ENCODE measurements at places on chromosomes 11 and 22.

DNA sequence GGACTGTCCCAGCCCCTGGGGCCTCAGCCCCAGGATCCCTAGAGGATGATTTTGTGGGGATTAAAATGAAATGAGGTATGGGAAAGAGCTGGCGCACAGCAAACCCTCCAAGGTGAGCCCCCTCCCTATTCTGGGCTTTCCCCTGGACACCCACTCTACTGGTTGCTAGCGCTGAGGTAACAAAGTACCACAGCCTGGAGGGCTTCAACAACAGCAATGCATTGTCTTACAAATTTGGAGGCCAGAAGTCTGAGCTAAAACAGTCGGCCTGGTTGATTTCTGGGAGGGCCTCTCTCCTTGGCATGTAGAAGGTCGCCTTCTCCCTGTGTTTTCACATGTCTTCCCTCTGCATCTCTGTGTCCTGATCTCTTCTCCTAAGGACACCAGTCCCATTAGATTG, 913.6 kb downstream of the NTM start:
- no peak for DNase-seq

DNA sequence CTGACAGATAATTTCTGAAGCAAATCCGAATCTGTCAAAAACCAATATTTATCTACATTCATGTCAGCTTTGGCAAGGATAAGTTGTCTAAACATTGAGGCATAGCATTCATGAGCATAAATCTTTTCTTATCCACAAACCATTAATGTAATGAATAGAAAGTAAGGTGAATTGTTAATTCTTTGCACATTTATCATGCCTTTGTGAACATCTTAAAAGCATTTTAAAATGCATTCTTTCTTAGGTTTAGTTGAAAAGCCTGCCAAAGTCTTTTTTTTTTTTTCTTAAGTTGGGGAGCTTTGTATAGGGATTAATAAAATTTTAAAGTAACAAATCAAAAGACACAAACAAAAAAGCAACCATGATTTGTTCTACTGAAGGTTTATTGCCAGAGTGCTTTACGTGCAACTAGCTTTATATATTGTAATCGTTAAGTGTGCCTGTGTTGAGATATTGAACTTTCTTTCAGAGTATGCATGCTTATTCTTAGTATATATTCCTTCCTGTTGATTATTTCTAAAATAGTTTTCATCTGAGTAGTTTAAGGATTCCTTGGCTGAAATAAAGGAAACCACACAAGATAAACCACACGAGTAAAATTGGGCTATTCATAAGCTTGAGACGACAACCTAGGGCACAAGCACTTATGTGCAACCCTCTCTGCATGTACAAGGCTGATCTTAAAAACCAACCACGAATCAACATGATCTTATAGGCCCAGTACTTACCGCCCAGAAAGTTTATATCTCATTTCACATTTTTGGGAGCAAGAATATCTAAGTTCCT, 1110.9 kb upstream of the CNTN5 start:
- DNase-seq = no peak

- no peak for DNase-seq
Measured at GRCh38 chr11:71242391-71242790, 10.0 kb downstream of the SHANK2 start.

DNA sequence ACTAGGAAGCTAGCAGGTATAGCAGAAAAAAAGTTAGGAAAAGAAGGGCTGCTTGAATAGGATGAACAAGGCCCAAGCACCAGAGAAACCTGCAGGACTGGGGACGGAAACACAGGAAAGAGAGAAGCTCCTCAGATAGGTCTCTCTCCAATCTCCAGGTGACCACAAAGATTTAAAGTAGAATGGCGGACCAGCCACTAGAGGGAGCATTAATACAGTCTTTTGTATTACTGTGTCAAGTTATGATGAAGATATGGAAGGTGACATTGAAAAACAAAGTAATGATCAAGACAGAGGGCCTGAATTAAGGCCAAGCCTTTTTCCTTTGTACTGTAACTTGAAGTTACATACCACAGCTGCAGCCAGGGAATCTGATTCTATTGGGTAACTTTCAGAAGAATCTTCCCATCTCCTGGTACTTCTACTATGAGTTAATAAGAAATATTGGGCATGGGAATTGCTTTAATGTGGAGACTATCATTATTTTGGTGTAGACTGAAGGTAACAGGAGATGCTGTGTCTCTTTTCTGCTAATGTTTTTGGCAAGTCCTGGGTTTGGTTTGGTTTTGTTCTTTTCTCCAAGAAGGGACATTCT, 33.8 kb downstream of the OR2AG2 start:
- no peak for DNase-seq

DNA sequence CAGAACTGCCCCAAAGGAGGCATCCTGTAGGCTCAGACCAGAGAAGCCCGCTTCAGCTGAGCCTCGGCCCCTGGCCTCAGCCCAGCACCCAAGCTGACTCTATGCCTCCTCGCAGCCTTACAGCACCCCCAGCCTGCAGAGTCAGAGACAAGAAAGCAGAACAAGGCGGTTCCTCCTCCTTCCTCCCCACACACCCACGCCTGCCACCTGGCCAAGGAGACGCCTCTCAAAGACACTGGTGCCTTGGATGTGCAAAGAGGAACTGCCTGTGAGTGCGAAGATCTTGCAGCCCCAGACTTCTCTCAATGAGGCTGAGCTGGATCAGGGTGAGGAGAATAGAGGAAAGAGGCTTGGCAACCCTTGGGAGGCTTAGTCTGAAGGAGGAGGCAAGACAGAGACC, 60.2 kb downstream of the PDE2A start:
- DNase-seq = no peak

All from stimulated activated CD4-positive, alpha-beta T cell treated with anti-CD3 and anti-CD28 coated beads, Interleukin-15, amount 100 ng/mL, for 1 hour (primary cell).